Kasumi-1 (cell line): ENCODE measurements at places on chromosomes 6 and 20.

DNA sequence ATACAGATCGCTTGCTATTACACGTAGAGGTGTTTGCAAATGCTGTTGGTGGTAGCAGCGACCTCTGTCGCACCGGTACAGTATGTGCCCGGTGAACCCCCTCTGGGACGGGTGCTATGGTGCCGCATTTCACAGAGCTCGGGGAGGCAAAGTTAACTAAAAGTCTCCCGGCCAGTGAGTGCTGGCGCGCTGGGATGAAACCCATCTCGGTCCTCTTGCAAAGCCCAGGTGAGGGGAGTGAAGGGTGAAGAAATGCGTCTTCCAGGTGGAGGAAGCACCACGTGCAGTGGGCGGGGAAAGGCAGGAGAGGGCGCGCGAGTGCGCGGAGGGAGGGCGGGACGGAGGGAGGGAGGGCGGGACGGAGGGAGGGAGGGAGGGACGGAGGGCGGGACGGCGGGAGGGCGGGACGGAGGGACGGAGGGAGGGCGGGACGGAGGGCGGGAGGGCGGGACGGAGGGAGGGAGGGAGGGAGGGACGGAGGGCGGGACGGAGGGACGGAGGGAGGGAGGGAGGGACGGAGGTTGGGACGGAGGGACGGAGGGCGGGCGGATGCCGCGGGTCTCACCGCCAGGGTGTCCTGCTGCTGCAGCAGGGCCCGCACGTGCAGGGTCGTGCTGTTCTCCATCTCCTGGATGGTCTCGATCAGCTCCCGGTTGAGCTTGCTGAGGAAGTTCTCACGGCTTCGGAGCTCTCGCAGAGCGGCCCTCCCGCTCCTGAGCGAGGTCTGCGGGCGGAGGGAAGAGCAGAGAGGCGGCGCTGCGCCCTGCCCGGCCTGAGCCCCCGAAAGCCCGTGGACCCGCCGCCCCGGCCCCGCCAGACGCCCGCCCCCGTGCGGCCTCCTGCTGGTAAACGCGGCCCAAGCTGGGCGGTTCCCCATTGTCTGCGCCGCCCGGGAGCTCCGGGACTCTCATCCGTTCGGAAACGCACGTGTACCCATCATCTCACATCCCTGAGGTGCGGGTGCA lies 11.7 kb downstream of the C20orf96 start:
- DNase-seq = no peak

- no peak for DNase-seq
Observed at GRCh38 chr6:72784581-72784980, 162.7 kb downstream of the KCNQ5 start.

DNA sequence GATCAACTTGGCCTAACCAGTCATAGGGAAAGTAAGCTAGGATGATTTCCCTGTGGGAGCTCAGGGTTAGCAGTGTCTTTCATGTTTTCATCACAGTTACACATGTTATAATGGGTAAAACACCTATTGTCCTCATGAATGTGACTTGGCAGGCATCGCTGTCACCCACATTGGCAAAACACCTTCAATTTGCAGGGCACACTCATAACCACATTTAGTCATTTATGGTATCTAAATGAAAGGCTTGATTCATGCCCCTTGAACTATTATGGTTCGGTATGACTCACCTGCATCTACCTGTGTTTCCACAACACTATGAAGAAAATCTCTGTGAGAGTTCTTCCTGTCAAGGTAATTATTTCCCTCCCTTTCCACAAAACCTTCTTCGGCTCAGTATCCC lies 49.2 kb downstream of the FRK start:
- DNase-seq = no peak

DNA sequence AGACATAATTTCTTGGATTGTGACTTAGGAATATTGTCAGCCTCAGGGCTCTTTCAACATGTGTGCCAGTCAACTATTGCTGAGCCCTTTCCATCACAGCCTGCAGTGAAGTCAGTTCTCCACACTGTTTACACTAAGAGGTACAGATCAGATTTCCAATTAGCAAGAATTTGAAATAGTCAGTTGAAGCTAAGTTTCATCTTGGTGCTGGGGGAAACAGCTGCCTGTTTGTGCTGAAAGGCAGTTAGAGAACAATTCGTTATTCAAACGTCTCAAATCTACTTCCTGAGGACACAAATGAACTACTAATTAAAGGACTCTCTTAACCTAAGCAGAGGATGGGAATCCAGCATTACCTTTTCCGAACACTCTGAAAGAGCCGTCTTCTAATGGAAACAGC lies 25.9 kb downstream of the ADGRF1 start:
- DNase-seq = no peak

GRCh38 chr6:48486876-48487275 lies 375.9 kb upstream of the PTCHD4 start:
- no peak for DNase-seq
